Mesendoderm (in vitro differentiated cells): ENCODE measurements at places on chromosomes 7 and 10.

DNA sequence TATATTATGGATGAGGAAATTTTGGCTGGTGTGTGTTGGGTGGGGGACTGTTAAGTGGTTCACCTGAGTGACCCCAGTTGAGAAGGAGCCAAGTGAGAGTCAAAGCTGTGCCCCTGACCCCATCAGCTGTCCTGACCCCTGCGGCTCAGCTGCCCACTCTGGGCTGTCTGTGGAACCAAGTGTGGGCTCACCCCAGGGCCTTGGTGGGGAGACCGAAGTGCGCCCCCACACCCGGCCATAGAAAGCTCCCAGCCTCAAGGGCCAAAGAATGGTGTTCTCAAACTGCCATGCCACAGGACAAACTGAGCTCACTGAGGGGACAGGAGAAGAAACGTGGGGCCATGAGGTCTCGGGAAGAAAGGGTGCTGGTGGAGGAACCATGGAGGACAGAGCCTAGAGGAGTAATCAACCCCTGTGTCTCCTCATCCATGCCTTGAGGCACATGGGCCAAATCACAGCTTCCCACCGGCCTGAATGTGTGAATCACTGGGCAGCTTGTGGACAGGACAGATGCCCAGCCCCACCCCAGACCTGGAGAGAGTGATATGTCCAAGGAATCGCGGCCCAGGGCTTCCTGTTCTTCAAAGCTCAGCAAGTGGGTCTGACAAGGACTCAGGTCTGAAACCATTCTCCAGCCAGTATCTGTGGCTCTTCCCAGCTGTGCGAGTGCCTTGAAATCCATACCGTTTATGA, 86.2 kb upstream of the CACUL1 start:
- no peak for DNase-seq

DNA sequence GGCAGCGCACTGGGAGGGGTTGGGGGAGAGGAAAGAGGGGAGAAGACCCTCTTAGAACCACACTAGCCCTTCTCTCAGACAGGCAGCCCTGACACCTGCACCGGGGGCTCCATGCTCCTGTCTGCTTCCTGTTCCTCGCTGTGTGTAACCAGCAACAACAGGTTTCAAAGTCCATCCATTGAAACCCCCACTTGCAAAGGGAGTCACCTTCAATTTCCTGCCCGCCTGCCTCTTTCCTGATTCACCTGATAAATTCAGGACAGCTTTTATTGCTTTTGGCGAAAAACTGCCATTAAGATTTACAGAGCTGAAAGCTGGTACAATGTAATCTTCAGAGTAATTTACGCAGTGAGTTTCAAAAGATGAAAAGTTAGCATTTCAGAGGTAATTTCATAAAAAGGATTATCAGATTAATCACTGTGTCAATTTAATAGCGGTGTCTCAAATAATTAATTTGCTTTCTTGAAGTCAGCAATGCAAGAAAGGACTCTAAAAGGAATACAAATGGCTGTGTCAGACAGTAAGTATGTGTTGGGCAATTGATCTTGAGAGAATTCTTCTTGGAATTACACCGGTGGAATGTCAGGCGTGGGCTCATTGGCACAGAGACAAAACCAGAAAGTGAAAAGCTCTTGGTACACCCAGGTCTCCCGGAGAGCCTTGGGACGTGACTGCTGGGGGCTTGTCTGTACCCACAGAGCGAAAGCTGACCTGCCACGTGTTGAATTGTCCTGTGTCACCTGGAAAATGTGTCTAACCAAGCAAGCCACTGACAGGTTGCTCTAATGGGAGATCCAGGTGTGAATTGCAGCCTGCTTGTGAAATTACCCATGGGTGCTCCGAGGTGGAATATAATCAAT, 60.7 kb downstream of the TMEM209 start:
- no peak for DNase-seq

DNA sequence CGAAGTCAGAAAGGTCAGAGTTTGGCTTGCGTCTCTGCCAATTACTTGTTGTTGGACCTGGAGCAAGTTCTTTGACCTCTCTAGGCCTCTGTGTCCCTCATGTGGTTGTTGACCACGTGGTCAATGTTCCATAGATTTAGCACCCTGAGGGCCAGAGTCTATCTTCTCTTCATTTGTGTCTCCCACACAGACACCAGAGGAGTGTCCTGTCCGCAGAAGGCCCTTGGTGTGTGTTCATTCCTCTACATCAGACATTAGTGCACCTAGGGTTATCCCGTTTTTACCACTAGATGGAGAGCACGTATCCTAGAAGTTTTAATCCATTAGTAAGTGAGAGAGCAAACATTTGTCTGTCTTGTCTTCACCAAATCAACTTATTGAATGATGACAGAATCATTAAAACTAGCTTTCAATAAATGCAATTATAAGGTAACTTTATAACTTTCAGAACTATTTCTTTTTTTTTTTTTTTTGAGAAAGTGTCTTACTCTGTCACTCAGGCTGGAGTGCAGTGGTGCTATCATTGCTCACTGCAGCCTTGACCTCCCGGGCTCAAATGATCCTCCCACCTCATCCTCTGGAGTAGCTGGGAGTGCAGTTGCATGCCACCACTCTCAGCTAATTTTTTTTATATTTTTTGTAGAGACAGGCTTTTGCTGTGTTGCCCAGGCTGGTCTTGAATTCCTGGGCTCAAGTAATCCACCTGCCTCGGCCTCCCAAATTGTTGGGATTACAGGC, 122.5 kb upstream of the ANKRD1 start:
- peak; percentile 53 for DNase-seq

GRCh38 chr10:115772606-115773005, 500.4 kb downstream of the GFRA1 start:
- no peak for DNase-seq

DNA sequence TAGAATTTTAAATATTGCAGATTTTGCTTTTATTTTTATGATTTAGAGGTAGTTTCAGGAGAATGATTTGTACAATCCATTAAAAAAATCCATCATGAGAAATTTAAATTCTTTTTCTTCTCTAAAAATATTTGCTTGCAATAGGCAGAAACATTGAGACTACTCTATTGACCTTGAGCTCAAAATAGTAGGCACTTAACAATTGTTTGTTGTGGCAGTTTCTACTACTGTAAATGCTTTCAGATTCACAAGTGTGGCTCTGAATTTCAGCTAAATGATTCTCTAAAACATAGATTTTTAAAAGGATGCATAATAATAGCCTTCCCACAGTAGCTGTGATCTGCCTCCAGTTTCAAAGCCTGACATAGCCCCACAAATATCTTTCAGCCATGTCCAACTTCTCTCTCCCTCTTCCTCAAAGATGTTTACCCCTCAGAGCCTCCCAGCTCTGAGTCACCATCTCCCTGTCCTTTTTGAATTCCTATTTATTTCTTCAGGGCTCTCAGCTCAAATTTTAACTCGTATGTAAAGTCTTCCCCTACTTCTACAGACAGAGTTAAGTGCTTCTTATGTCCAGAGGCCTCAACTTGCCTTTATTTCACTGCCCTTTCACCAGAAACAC, 160.5 kb downstream of the AOAH start:
- no peak for DNase-seq

GRCh38 chr10:86668297-86669165, at the start of gene LDB3:
Gene LDB3 (plus strand): TSS chr10:86668511. CDS start chr10:86668692, 181 bp downstream.
- DNase-seq = peak; percentile 31

DNA sequence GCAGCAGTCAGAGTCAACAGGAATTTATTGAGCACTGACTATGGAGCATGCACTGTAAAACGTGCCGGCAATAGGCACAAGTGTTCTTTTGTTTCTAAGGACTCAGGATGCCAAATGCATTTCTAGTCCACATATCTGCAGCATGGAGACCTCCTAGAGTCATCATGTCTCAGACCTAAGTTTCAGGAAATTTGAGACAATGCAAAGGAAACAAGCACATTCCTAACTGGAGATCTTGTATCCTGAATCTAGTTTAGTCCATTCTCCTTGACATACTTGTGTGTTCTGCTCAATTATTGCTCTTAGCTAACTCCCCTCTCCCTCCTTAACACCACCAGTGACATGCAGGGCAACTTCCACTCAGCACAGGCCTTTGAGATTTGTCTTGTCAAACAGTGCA, 173.2 kb downstream of the ZNF438 start:
- no peak for DNase-seq

DNA sequence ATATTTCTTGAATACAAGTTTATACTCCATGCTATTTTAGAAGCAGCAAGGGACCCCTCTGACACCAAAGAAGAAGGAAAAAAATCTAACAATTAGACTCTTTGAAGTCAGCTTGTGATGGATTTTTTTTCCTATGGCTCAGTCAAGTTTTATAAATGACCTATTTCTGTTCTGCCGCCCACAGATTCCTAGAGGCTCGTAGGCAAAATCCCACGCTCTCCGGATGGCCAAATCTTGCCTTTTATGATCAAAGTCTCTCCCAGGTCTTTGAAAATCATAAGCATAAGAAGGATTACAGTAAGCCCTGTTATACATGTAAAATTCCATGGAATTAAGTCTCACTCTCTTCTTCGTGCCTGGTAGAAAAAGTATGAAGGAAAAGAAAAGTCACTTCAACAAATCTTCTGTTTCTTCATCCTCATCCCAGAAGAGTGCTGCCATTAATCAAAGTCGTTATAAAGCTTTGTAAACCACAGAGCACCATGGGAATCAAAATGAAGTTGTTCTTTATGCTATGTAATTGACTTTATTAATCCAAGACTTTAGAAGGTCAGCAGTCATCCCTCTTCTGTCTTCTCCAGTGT, 33.1 kb downstream of the ASB13 start:
- DNase-seq = no peak

- DNase-seq = no peak
These were observed 96.6 kb upstream of the NMT2 start for GRCh38 chr10:15265056-15265455.

DNA sequence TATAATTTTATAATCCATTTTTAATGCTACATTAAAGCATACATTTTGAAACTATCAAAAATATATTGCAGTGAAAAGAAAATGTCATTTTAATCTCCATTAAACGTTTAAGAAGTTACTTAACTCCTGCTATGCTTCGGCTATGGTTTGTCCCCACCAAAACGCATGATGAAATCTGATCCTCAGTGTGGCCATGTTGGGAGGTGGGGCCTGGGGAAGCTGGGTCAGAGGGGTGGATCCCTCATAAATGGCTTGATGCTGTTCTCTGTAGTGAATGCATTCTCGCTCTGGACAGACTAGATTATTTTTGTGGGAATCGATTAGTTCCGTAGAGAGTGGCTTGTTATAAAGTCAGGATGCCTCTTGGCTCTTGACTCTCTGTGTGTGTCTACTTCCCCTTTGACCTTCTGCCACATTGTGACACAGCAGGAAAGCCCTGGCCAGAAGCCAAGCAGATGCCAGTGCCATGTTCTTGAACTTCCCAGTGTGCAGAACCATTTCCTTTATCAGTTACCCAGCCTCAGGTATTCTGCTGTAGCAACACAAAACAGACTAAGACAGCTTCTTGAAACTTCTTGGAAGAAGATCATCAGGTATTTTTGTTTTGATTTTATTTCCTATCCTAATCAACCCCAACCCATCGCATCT, 77.8 kb downstream of the TCERG1L start:
- peak; percentile 35 for DNase-seq

DNA sequence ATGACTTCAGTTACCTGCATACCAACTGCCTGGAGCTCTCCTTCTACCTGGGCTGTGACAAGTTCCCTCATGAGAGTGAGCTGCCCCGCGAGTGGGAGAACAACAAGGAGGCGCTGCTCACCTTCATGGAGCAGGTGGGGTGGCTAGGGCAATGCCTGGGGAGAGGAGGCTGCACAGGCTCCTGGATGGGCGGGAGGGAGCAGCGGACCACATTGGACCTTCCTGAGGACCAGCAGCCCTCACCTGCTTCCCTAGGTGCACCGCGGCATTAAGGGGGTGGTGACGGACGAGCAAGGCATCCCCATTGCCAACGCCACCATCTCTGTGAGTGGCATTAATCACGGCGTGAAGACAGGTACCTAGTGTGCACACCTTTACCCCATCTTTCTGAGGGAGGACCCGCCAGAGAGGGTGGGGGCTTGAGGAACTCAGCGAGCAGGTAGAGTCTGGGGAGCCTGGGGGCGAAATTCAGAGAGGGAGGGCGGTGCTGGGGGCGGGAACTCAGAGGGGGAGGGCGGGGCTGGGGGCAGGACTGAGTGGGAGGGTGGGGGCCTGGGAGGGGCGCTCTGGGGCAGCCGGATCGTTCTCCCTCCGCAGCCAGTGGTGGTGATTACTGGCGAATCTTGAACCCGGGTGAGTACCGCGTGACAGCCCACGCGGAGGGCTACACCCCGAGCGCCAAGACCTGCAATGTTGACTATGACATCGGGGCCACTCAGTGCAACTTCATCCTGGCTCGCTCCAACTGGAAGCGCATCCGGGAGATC, 9.0 kb downstream of the AEBP1 start:
- no peak for DNase-seq

GRCh38 chr7:18461785-18462467, 33.6 kb upstream of the HDAC9 start:
- no peak for DNase-seq

- no peak for DNase-seq
These were observed 28.6 kb downstream of the FAM13C start for GRCh38 chr10:59333701-59334100.

GRCh38 chr10:3806603-3807002, 21.6 kb upstream of the KLF6 start:
- peak; percentile 48 for DNase-seq

GRCh38 chr7:135167365-135167917, 3.1 kb downstream of the CYREN start:
- no peak for DNase-seq

GRCh38 chr10:12019283-12019971, 23.2 kb downstream of the UPF2 start:
- DNase-seq = no peak

GRCh38 chr7:125396466-125397151, 467.0 kb upstream of the POT1 start:
- DNase-seq = no peak

DNA sequence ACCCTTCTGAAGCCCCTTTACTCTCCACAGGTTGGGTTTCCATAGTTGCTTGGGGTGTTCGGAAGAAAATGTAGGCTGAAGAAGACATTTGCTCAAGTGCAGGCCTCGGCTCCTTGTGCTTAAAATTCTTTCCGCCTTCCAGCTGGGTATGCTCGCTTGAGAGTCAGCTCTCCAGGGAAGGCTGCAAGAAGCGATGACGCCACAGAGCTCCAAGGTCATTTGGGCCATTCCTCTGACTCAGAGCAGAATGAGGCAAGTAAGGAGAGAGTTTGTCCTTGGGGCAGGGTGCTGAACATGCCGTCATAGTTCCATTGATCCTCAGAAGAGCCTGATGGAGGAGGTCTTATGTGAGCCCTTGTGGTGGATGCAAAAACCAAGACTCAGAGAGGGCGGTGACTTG, 27.4 kb upstream of the HSPA12A start:
- no peak for DNase-seq

- DNase-seq = peak; percentile 54
These were observed 196.8 kb upstream of the POT1 start for GRCh38 chr7:125126376-125126775.

GRCh38 chr7:133830081-133830480, 297.1 kb upstream of the LRGUK start:
- no peak for DNase-seq

DNA sequence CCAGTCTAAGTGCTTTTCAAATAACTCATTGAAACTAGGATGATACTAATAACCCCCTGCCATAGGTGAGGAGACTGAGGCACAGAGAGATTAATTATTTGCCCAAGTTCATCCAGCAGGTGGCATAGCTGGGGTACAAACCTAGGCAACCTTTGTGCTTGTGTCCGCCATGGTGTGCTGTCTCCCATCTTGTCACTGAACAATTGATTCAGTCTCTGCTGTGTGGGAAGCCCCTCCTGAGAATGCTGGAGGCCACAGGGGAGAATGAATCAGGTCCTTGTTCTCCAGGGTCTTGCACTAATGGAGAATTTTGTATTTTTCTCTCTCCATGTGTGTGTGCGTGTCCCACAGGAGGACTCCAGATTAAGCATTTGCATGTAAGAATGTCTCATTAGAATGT, 15.8 kb upstream of the TMEM236 start:
- peak; percentile 13 for DNase-seq
